ENCODE measurements at places on chromosomes 7 and 10.

DNA sequence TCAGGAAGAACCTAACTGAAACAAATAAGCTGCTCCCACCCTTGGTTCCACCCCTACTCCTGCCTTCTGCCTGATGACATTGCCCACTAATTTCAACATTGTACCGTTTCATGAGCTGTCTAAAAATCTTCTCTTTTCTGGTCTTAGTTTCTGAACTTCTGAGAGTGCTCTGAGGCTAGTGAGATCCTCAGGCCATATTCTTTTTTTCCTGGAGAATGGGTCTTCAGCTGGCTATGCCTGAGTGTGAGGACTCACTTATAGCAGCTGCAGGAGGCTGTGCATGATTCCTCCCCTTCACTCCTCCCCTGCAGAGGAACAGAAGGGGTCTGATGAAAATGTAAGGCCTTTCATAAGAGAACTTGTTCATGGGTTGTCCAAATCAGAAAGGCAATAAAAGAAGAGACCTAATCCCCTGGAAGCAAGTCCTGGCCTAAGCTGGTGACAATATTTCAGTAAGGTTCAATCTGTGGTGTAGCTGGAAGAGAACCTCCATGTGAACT is 11.1 kb downstream of the HOXA4 start:
- no peak overlapping the region for H3K27ac ChIP-seq
- no peaks in the 10 kb centered on the region for H3K4me1 ChIP-seq
- no peaks in the 10 kb centered on the region for H3K36me3 ChIP-seq
- no peak for DNase-seq
- peaks cover 9% of the 10 kb centered on the region for H3K27me3 ChIP-seq

- H3K36me3 ChIP-seq = peaks cover 5% of the 10 kb centered on the region
- no peak for DNase-seq
- peaks cover 9% of the 10 kb centered on the region for H3K4me1 ChIP-seq
- H3K4me3 ChIP-seq = no peak overlapping the region
Observed at GRCh38 chr10:561721-562120, 127.7 kb downstream of the DIP2C start.

- peak overlapping the region; percentile 75 for H3K4me3 ChIP-seq
- H3K27me3 ChIP-seq = no peaks in the 10 kb centered on the region
- DNase-seq = peak; percentile 45
- peaks cover 30% of the 10 kb centered on the region for H3K4me1 ChIP-seq
Observed at GRCh38 chr10:45580371-45581215, 92.0 kb downstream of the ZFAND4 start.

DNA sequence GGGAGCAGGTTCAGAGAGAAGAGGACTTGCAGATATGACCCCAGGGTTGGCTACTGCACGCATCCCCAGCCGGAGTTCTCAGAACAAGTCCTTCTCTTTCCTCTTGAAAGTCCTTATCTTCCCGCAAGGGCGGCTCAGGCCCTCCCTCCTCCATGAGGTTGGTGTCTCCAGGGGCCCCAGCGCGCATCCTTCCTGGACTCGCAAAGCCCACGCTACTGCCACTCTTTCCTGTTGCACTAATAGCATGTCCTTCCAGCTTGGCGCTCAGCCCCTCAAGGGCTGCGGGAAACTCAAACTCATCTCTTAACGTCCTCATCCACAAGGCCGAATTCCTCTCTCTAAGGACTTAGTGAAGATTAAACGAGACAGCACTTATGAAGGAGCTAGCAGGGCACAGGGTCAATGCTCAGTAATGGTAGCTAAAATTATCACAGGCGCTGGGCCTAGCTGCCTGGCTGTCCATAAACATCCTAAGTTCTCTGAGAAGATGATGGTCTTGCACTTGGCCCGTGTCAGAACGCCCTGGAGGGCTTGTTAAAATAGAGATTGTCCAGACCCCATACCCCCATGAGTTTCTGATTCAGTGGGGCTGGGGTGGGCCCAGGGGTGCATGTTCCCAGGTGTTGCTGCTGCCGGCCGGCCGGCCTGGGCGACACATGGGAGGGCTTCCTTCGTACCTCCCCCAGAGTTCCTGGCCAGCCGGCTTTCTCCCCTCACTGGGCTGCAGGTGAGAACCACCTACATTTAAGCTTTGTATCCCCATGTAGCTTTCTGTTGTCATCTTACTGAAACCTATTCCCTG is 261.4 kb downstream of the COBL start:
- DNase-seq = no peak
- no peaks in the 10 kb centered on the region for H3K4me1 ChIP-seq
- H3K27me3 ChIP-seq = peaks cover 5% of the 10 kb centered on the region
- no peak overlapping the region for H3K27ac ChIP-seq
- no peak overlapping the region for H3K4me3 ChIP-seq

- peaks cover 5% of the 10 kb centered on the region for H3K27me3 ChIP-seq
- no peak overlapping the region for H3K27ac ChIP-seq
- H3K4me1 ChIP-seq = no peaks in the 10 kb centered on the region
- H3K4me3 ChIP-seq = no peak overlapping the region
Observed at GRCh38 chr10:24360282-24361127, 151.6 kb downstream of the KIAA1217 start.

- H3K27me3 ChIP-seq = peaks cover 2% of the 10 kb centered on the region
- H3K4me3 ChIP-seq = no peak overlapping the region
- H3K27ac ChIP-seq = no peak overlapping the region
- DNase-seq = no peak
- no peaks in the 10 kb centered on the region for H3K4me1 ChIP-seq
- H3K36me3 ChIP-seq = no peaks in the 10 kb centered on the region
Observed at GRCh38 chr7:154902600-154903082, 100.3 kb downstream of the PAXIP1 start.

DNA sequence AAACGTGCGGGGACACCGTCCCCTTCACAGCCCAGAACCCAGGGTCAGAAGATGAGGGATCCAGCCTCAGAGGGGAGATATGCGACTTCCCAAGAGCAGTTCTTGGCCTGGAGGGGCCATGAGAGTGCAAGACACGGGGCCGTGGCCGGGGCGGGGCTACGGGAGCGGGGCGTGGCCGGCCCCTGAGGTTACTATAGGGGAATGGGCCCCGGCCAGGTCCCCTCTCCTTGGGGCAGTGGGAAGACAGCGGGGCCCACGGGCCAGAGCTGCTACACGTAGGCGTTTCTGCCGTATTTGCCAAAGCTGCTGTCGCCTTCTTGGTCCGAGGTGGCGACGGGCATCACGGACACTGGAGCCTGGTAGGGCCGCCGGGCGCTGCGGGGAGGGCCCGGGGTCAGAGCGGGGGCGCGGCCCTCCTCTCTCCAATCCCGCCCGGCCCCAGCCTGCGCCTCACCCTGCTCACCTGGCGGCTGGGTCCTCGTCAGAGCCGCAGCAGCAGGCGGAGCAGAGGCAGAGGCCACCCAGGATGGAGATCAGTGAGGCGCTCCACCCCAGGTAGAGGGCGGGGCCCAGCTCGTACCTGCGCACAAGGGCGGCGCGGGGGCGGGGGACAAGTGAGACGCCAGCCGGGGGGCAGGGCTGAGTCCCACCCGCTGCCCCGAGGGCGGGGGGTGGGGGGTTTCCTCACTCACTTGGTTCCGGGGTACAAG is 5.3 kb downstream of the CLDN15 start:
- no peaks in the 10 kb centered on the region for H3K27me3 ChIP-seq
- no peak overlapping the region for H3K4me3 ChIP-seq
- H3K27ac ChIP-seq = no peak overlapping the region
- DNase-seq = no peak
- H3K4me1 ChIP-seq = no peaks in the 10 kb centered on the region
- H3K36me3 ChIP-seq = peaks cover 2% of the 10 kb centered on the region

DNA sequence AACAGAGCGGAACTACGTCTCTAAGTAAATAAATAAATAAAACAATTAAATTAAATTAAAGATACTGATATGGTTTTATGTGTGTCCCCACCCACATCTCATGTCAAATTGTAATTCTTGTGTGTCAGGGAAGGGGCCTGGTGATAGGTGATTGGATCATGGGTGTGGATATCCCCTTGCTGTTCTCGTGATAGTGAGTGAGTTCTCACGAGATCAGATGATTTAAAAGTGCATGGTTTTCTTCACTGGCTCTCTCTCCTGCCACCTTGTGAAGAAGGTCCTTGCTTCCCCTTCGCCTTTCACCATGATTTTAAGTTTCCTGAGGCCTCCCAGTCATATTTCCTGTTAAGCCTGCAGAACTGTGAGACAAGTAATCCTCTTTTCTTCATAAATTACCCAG is 29.0 kb upstream of the OGDHL start:
- H3K4me3 ChIP-seq = no peak overlapping the region
- peaks cover 4% of the 10 kb centered on the region for H3K27me3 ChIP-seq
- no peak for DNase-seq
- no peak overlapping the region for H3K27ac ChIP-seq
- no peaks in the 10 kb centered on the region for H3K4me1 ChIP-seq

- H3K4me1 ChIP-seq = no peaks in the 10 kb centered on the region
- H3K36me3 ChIP-seq = no peaks in the 10 kb centered on the region
- no peak for DNase-seq
- no peaks in the 10 kb centered on the region for H3K27me3 ChIP-seq
- H3K27ac ChIP-seq = no peak overlapping the region
Observed at GRCh38 chr10:126223512-126224067, 164.7 kb downstream of the ADAM12 start.
